Foreskin melanocyte (primary cell): ENCODE measurements at places on chromosomes 5 and 9.

DNA sequence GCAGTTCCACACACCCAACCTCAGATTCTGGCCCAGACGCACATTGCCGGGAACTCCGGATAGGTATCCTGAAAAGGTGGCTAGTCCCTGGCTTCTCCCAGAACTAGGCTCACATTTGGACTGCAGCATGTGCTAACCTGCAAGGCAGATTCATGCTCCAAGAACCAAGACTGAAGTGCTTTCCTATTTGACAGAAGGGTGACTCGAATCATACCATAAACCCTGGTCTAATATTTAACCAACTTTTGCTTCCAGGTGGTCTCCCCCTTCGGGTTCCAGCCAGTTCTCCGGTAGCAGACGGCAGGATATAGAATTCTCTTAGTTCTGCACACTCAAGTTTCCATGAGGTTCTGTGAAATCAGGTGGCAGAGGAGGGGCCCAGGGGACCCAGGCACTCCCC lies 7.6 kb downstream of the PTGES start:
- no peak for DNase-seq

- no peak for DNase-seq
Observed at GRCh38 chr5:137446151-137446550, 53.0 kb downstream of the SPOCK1 start.

DNA sequence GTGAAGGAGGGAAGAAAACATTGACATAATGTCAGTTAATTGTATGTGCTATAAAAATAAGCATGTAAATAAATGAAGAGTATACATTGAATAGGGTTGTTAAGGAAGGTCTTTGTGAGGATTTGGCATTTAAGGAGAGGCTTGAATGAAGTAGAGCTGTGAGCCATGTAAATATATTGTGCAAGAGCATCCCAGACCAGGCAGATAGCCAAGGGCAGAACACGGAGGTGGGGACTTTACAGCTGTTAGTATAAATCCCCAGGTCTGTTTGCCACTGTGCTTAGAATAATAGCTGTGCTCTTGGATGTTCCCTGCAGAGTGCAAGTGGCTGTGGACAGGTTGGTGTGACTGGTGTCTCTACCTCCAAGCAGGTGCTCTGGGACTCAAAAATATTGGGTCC lies 211.7 kb downstream of the LRRC70 start:
- DNase-seq = no peak

DNA sequence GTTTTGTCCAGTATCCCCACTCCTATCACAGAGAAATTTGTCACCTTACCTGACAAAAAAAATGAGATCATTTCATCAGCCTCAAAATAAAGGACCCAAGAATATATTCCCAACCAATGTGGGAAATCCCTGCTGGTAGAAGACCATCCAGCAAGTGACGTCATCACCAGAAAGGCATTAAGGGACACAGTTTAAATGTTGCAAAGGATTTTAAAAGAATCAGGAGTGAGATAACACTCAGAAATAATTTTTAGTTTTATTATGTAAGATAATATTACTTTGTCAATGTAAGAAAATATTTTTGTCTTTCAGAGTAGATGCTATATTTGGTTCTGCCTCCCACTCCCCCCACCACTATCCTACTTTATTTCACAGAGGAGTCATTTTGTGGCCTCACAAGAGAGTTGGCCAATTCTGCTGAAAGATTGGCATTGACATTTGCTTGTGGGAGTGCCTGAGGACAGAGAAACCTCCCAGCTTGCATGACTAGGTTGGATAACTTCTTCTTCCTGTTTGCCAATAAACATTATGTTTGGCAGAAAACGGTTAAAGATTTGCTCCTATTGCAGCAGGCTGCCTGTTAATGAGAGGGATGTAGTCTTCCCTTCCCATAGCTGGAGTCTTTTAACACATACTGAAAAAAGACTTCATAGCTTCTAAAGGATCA lies 288.6 kb upstream of the DAB2 start:
- peak; percentile 78 for DNase-seq

- no peak for DNase-seq
Observed at GRCh38 chr5:35736280-35736679, 118.6 kb downstream of the SPEF2 start.

- no peak for DNase-seq
Observed at GRCh38 chr9:21413624-21414023, 4.7 kb downstream of the IFNA8 start.

DNA sequence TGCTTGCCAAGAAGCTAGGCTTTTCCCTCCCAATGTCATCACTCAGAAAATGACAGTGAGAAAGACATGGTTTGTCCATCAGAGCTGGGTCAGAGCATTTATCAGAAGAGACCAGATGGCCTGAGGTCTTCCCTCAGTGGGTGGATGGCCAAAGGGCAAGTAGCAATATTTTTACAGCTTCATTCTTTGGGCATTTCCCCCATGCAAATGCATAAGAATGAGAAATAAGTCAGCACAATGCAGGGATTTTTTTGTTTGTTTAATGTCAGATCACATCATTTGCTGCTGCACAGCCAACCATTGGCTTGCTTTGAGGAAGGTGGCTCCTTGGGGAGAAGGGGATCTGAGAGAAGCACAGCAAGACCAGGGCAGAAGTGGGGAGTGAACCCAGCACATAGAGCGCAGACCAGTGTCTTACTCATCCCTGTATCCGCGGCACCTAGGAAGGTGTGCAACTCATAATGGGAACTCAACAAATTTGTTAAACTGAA lies 209.6 kb downstream of the SEMA6A start:
- DNase-seq = no peak

DNA sequence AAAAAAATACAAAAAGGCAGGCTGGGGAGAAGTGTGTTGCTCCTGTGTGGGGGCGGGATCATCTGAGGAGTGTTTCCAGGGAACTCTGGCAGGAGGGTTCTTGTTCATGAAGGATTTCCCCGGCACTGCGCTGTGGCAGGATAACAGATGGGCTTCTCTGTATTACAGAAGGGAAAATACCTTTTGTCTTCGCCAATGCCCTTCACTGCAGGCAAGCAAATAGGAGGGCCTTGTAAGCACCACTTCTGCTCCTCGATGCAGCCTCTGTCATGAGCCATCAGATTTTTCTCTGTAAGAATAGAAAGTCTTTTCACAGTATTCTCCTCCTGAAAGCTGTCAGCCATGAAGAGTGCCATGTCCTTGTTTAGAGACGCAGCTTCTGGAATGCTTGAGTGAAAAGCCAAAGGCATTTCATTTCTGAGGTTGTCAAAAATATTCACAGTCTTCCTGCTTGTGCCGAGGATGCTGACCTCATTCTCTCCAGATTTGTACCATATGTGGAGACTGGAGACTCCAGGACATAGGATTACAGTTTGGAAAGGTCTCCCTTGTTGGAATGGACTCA lies 294.0 kb downstream of the YTHDC2 start:
- no peak for DNase-seq

DNA sequence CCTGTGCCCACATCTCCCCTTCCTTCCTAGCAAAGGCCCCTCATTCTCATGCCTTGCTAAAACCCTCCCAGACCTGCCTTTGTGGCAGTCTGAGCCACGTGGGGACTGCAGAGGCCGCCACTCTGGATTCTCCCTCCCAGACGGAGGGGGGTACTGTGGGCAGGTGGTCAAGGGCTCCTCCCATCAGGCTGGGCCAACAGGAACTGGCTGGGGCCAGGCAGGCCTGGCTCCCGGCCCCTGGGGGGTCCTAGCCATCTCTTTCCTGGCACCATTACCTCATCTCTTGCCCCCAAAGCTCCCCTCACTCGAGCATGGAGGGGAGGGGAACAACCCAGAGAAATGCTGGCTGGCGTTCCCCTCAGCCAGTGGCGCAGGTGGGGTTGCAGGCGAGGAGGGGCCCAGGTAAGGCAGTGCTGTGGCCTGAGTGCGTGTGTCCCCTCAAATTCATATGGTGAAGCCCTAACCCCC lies 88.6 kb downstream of the ZNF354C start:
- DNase-seq = no peak
